Vein endothelial cell (primary cell): ENCODE measurements at places on chromosomes 4 and X. TPM values are rescaled to one million over a fixed set of nuclear protein-coding genes. Genes with fewer than 3 reads are reported as not detected.

REELD1 gene
- total RNA-seq, result not detected in 2 replicates

EFHC2 gene
- not detected in 2 replicates for total RNA-seq

CLGN gene
- total RNA-seq, result 0.67 and 0.98 TPM in 2 replicates

TSC22D3 gene
- 9.6 and 20.6 TPM in 2 replicates for total RNA-seq

SRPK3 gene
- total RNA-seq, result not detected in 2 replicates

FAM50A gene
- total RNA-seq, result 39.4 and 44.1 TPM in 2 replicates

EXOC1 gene
- 37.2 and 46.7 TPM in 2 replicates for total RNA-seq

SCML2 gene
- total RNA-seq, result 0.98 and 1.4 TPM in 2 replicates

RBMXL3 gene
- not detected in 2 replicates for total RNA-seq

PRDM8 gene
- 0.65 and 0.76 TPM in 2 replicates for total RNA-seq
